ENCODE measurements at places on chromosomes 4 and X.

- DNase-seq: no peak
These were observed 139.6 kb downstream of the AASDH start for GRCh38 chr4:56247646-56248045.

- DNase-seq: no peak
These were observed 208.8 kb upstream of the CLNK start for GRCh38 chr4:10893395-10893794.

- no peak for DNase-seq
These were observed 162.0 kb downstream of the RNF150 start for GRCh38 chr4:140971077-140971792.

DNA sequence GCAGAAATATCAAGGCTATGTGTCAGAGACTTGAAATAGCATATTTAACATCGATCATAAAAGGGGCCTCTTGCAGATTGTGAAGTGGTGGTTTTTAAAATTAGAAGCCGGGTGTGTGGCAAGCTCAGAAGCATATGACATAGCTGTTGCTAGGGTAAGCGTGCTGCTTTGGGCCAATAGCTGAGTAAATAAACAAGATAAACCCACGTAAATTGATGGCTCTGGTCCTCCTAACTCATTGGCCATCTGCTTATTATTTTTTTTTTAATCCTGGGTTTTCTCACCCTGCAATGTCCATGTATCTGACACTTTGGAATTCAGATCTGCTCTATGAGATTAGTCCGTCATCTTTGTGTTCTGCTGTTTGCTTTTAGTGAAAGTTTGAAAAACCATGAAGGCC lies 32.6 kb upstream of the STOX2 start:
- no peak for DNase-seq

GRCh38 chr4:155974476-155974749 lies 20.7 kb upstream of the CTSO start:
- DNase-seq: no peak

DNA sequence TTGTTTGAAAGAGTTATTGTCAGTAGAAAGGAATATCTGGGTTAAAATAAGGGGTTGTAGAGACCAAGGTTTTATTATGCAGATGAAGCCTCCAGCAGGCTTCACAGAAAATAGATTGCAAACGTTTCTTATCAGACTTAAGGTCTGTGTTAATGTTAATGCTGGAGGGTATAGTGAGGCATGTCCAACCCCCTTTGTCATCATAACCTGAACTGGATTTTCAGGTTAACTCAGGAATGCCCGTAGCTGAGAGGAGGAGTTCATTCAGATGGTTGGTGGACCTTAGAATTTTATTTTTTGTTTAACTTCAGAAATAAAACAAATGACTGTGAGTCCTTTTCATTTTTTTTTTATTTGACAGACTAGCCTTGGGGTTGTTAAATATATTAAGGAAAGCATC lies 354.1 kb downstream of the GPM6A start:
- no peak for DNase-seq

GRCh38 chrX:85109235-85109634 lies 105.6 kb downstream of the APOOL start:
- DNase-seq: no peak

DNA sequence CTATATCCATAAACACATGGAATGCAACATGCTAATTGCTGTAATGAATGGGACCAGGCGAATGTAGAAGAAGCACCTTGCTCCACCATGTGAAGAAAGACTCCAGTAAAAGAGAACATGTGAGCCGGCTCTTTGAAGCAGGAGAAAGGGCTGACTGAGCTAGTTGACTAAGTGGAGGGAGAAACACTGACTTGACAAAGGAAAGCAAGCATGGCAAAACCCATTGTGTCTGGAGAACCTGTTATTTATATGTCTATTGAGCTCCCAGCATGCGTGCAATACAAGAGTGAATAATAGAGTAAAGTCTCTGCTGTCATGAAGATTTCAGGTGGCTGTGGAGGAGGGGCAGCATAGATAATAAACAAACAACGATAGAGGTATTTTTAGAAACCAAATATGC lies 559.9 kb downstream of the RAB28 start:
- no peak for DNase-seq

- no peak for DNase-seq
These were observed 80.8 kb downstream of the ANKRD50 start for GRCh38 chr4:124631760-124632159.

- no peak for DNase-seq
These were observed 2.7 kb downstream of the UTP14A start for GRCh38 chrX:129908636-129909035.

DNA sequence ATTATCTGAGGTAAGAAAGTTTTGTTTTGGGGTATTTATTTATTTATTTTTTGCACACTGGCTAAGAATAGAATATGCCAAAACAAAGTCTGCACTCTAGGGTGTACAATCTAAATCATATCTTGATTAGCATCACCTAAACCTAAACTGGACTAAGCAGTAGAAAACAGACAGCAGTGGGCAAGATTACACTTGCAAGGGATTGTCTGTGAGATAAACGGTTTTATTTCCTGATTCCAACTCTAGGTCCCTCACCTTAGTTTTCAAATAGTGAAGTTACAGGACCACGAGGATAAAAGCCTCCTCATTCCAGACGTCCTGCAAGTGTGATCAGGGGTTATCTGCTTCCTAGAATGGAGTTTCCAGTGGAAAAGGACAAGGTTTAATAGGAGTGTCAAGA lies 86.1 kb downstream of the SH3RF1 start:
- DNase-seq: no peak

GRCh38 chrX:133669214-133669613 lies 253.9 kb upstream of the GPC4 start:
- no peak for DNase-seq

DNA sequence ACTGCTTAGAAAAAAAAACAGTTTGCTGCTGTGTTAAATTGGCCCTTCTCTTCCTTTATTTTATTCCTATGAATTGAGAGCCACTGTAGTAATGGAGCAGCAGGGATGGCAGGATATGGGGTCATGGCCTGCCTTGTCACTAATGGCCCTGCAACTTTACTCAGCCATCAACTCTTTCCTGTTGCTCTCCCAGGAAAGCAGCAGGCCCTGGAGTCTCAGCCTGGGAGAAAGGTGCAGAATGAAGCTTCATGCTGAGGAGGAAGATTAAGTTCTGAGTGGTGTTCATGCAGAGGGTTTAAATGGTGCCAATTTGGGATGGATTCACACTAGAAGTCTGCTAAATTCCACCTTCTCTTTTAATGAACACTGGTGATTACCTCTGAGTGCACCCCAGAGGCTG lies 285.6 kb downstream of the GPAT3 start:
- no peak for DNase-seq

GRCh38 chrX:103051260-103051789 lies 12.6 kb downstream of the BEX1 start:
- no peak for DNase-seq

- DNase-seq: no peak
These were observed 40.7 kb downstream of the ANXA3 start for GRCh38 chr4:78592088-78592783.

DNA sequence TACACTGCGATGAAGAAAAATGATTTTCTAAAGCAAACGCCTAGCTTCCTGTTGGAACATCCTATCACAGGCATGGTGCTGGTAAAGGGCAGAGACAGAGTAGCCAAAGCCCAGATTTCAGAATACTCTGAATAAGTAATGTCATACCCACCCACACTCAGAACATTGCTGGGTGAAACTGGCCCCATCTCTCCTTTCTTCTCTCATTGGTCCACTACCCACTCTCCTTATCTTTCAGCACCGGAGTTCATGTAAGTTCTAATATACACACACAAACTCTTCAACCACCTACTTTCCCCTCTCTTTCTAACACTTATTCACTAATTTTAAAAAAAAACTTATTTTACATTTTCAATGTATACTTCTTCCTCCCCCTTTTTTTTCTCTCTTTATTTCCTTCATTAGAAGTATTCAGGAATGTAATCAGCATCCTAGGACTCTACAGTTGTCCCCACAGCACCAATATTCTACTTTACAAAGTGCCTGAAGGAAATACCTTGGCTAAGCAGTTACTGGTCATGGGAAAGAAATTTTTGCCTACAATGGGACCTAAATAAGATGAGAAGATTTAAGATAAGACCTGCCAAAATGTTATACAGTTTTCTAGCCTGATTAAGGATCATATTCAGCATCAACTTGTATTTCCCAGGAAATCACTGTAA lies 63.0 kb downstream of the SEC24D start:
- no peak for DNase-seq

- no peak for DNase-seq
These were observed 59.8 kb upstream of the GPM6A start for GRCh38 chr4:175871774-175872405.

- no peak for DNase-seq
These were observed 164.7 kb upstream of the SLIT2 start for GRCh38 chr4:20086799-20087521.

DNA sequence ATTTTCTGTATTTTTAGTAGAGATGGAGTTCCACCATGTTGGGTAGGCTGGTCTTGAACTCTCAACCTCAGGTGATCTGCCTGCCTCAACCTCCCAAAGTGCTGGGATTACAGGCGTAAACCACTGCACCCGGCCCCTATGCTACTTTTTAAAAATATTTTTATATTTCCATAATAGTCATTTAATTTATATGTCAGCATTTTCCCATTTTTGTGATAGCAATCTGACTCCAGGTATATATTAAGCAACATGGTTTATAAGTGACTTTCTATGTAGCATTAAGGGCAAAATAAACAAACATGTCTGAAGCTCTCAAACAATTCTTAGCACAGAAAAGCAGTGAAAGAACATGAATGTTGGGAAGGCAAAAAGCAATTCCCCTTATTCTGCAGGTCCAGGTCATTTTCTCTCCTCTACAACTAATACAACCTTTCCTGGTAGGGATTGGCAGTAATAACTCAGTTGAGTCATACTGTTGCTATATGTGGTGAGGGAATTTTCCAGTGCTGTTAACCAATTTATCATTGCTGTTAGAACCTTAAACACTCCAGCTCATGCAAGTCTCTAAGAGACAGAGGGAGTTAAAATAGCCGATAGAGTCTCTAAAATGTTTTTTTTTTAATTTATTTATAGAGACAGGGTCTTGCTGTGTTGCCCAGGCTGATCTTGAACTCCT lies 24.0 kb downstream of the SMIM14 start:
- no peak for DNase-seq

DNA sequence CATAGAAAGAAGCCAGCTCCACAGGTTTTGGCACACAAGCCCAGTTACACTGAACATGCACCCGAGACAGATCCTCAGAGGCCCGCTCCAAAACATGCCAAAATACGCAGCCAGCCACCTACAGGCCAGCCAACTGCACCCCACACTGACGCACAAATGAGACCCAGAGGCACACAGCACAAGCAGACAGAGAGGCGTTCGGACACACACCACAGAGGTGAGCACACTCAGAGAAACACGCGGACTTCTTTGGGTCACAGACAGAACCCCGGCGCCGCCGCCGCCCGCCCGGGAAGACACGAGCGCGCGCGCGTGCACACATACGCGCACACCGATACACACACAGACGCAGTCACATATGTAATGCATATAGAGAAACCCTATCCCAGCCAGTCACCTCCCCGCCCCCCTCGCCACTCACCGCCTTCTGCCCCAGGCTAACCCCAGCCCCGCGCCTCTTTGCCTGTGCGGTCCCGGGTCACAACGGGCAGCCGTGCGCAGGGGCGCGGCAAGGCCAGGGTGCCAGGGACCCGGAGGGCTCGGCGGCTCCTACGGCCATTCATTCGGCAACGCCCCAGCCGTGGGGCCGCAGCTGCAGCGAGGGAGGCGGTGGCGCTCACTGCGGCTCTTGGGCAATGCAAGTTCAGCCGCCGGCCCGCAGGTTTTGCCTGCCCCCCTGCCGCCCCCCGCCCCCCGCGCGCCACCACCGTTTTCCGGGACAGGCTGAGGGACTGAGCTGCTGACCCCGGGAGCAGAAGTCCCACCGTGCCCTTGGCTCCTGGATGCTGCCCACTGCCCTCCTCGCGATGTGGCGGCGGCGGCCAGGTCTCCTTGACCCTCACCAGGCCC lies 553 bp downstream of the SEPTIN6 start:
- peak; percentile 50 for DNase-seq

GRCh38 chr4:20428436-20429160 lies 176.9 kb downstream of the SLIT2 start:
- no peak for DNase-seq

- no peak for DNase-seq
These were observed 88.2 kb downstream of the PHOX2B start for GRCh38 chr4:41660352-41660751.

DNA sequence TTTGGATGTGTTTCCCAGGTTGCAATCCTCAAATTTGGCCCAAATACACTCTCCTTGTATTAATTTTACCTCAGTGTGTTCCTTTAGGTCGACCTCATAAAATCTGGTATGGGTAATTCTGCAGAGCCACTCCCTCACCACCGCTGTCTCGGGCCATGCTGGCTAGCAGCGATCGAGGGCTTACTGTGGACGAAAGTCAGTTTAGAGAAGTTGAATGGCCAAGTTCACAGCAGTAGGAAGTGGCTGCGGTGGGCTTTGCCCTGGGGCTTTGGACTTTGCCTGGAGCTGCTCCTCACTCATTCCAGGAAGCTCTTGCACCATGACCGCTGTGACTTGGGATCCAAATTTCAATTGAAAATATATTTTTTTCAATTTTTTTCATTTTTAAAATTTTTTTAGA lies 19.6 kb downstream of the TMEM187 start:
- no peak for DNase-seq

GRCh38 chrX:41862562-41863184 lies 60.7 kb downstream of the CASK start:
- DNase-seq: no peak

GRCh38 chr4:169286562-169287301 lies 16.0 kb upstream of the SH3RF1 start:
- no peak for DNase-seq

DNA sequence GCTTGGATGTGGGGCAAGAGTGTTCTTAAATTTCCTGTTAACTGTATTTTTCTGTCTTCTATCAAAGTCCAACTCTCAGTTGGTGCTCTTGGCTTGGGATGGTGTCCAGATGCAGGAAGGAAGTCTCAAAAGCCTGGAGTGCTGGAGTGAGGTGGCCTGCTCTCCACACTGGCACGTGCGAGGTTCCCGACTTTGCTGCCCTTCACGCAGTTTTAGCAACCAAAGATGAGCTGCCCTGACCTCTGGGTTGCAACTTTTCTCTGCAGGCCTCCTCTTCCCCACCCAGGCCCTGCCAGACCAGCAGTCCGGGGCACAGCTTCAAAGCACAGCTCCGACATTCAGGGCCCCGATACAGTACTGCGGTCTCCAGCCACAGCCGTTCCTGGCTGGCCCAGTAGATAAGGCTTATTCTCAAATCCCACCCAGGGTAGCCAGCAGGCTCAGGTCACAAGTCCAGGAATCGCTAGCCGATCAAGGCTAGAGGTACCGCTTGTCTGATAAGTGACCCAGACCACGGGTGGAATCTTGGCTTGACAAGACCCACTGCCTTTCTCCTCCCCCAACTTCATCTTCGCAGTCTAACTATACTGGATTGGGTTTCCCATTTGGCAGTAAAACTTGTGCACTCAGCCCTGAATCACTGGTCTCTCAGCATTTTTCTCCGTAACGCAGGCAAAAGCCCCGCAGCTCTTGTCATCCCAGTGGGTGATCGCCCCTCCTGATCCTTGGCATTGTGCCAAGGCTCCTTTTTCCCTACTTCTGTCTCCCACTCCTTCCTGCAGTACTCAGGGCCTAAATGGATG lies 21.8 kb upstream of the JADE1 start:
- no peak for DNase-seq
